KG1 (cell line): ENCODE measurements at places on chromosomes 2 and 18.

DNA sequence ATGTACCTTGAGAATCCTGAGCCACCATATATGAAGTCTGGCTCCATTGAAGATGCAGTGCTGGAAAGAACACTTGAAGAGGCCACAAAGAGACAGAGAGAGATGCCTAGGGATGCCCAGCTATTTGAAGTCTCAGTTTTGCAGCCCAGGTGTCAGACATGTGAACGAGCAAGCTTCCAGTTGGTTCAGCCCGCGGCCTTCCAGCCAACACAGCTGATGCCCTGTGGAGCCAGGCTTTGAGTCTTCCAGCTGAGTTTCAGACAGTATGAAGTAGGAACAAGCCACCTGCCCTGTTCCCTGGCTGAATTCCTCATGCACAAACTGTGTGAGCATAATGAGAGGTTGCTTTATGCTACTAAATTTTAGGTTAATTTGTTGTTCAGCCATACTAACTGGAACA lies 108.8 kb downstream of the SPHKAP start:
- no peak for DNase-seq

DNA sequence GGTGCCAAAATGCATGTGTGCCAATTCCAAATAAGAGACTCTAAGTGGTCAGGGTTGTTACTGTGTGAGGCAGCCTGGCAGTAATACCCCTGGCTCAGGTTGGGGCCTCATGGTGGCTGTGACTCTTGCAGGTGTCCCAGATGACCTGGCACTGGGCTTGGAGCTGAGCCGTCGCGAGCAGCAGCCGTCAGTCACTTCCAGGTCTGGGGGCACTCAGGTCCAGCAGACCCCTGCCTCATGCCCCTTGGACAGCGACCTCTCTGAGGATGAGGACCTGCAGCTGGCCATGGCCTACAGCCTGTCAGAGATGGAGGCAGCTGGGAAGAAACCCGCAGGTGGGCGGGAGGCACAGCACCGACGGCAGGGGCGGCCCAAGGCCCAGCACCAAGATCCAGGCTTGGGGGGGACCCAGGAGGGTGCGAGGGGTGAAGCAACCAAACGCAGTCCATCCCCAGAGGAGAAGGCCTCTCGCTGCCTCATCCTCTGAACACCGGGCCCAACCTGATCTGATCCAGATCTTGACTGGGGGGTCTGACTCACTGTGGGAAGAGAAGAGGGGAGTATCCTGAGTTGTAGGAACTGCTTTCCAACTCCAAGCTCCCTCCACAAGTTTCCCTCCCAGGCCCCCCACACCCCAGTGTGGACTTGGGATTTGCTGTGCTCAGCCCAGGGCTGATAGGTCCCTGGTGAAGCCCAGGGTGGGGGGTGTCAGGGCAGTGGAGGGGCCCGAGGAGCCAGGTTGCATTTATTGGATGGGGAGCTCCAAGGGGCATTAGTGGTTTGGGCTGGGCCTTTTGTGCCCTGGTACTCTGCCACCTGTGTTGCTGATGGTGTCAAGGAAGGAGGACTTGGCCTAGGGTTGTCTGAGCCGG lies 5.6 kb downstream of the DNAJB2 start:
- no peak for DNase-seq

DNA sequence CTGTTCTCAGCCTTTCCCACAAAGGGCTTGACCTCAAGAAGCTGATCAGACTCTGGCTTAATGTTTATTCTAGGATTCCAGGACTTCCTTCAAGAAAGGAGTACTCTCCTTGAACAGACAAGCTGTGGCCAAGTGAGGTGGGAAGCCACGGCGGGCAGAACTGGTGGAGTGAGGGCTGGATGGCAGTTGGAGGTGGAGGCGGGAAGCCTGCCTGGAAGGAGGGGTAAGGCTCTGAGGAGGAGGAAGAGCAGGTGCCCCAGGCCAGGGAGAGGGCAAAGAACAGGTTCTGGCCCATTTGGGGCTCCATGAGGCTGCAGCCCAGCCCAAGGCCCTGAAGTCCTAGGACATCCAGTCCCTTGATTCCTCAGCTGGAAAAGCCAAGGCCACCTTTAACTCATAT lies 143.9 kb downstream of the CYP26B1 start:
- no peak for DNase-seq

DNA sequence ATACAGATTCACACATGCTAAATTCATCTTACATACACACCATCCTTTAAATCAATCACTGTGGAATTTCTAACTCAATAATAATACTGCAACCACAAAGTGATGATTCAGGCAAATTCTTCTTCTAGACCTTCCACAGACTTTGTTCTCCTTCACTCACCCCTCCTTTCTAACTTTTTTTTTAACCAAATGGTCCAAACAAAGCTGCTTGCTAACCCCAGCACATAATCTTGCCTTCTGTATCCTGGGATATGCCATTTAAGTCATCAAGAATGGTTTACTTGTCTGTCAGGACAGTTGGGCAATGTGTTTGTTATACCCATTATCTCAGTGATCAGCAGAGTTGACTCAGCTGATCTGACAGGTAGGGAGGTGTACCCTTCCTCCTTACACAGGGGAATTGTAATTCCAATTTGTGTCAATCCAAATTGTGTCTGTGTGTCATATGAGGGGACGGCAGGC lies 10.0 kb downstream of the SLC40A1 start:
- DNase-seq = no peak

DNA sequence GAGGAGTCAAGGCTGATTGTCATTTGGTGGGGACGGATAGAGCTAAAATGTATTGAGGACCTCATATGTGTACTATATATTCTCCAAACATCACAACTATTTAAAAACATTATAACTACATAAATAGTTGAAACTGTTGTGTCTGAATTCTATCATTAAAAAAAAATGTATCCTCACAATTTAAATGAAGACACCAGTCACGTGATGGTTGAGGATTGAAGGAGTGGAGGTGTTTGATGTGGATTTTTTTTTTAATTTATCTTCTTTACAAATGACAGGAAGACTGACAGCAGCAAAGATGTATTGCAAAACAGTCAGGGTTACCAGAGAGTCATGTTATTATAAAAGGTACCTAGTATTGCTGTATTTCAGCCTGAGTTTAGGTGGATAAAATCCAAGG lies 30.0 kb downstream of the GNAL start:
- DNase-seq = no peak
